ENCODE measurements at places on chromosomes 2 and 18.

DNA sequence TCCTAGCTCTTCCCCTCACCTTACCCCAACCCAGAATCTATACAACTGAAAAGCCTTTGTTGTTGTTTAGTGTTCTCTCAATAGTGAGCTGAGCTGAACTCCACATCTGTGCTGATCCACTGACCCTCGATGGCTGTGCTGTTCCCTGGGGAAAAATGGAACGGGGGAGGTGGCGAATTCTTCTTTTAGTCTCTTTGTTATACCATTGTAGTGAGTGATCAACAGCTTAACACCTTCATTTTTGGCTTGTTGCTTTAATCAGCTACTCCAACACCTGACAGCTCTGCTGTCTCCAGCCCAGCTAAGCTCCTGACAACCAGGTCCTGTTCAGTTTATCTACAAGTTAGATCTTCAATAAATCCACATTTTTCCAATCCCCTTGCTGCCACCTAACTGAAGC lies 25.7 kb downstream of the PLA2R1 start:
- no peak for DNase-seq

GRCh38 chr2:240565333-240566202 lies 2.7 kb upstream of the RNPEPL1 start:
- peak; percentile 89 for DNase-seq

- no peak for DNase-seq
Observed at GRCh38 chr2:39150102-39150562, 29.3 kb upstream of the SOS1 start.

- DNase-seq, result no peak
Observed at GRCh38 chr18:70422391-70422965, 133.6 kb downstream of the SOCS6 start.

GRCh38 chr2:108565778-108566375 lies 31.6 kb downstream of the LIMS1 start:
- no peak for DNase-seq

DNA sequence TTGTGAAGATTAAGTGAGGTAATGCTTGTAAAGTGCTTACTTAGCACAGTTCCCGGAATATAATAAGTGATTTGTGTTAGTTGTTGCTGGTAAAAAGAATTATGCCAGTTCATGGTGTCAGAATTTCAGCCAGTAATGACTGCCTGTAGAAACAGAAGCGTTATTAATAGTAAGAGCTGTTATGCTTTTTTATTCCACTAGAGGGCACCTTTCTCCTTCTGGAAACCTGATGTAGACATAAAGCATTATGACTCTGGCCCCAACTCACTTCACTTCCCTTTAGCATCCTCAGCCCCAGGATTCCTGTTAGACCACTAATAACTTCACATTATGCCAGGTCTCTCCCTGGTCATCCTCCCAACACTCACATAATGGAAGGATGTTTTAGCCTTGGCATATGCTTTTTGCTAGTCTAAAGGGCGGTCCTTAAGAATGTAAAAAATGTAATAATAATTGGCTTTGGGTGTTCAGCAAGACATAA lies 34.9 kb downstream of the C18orf54 start:
- DNase-seq, result no peak

DNA sequence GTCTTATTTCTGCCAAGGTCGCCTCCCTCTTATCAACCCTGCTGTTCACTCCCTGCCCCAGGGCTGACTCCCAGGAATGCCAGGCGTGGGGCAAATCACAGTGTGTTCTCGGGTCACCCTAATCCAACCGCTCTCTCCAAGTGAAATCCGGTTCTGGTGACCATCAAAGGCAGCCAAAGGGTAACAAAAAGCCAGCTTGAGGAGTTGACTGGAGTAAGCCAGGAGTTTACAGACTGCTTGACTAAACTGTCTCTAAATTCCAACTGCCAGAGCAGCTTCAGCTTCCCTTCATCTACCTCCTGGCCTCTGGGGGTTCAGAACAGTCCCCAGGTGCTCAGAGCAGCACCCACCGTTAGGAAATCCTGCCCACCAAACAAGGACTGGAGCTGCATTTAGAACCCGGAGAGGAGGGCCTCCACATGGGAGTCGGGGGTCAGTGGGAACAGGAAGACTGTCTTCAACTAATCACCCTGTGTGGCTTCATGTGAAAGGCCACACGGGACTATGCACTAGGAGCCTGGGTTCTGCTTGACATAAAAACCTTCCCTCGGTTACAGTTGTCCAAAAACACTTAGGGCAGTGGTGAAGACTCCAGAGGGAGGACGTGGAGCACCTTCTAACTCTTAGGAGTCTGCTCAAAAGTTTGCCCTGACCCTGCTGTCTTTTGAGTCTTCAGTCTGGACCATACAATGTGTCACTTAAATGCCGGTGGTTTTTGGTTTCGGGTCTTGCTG lies 24.2 kb upstream of the MCFD2 start:
- no peak for DNase-seq

DNA sequence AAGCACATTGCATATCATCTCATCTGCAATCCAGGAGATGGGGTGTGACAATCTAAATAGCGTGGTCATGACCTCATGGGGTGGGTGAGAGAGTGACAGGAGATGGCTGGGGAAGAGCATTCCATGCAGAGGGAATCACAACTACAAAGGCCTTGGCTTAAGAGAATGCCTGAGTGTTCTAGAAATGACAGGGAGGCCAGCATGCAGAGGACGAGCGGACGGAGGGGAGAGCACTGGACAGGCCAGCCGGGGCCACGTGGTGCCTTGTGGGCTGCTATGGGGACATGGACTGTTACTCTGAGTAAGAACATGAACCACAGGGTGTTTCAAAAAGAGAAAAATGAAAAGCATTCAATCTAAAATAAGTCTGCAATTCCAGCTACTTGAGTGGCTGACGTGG lies 117.9 kb upstream of the ODC1 start:
- DNase-seq, result no peak
